A549 treated with GW870086 at 1 μM for 4 hours (cell line): ENCODE measurements at places on chromosomes 7 and 10. TPM values are rescaled to one million over a fixed set of nuclear protein-coding genes. Genes with fewer than 3 reads are reported as not detected.

GNA12 gene
- total RNA-seq, result 37.0 to 46.0 TPM (median 42.1 TPM) in 5 replicates

OR2A1 gene
- total RNA-seq, result not detected in 5 replicates

LEP gene
- total RNA-seq, result not detected in 5 replicates

NRG3 gene
- not detected in 5 replicates for total RNA-seq

TMEM130 gene
- 0.27 to 0.57 TPM (median 0.31 TPM) in 5 replicates for total RNA-seq

CLDN3 gene
- total RNA-seq, result 2.1 to 5.3 TPM (median 3.0 TPM) in 5 replicates

HEPACAM2 gene
- not detected in 5 replicates for total RNA-seq

RASSF4 gene
- total RNA-seq, result 1.6 to 2.8 TPM (median 1.9 TPM) in 5 replicates

ASAH2 gene
- total RNA-seq, result 0.38 to 5.0 TPM (median 2.9 TPM) in 5 replicates

SORBS1 gene
- 0.42 to 0.93 TPM (median 0.50 TPM) in 5 replicates for total RNA-seq

ELN gene
- total RNA-seq, result 0.06 to 0.16 TPM (median 0.08 TPM) in 5 replicates

PODXL gene
- total RNA-seq, result 26.2 to 41.4 TPM (median 35.9 TPM) in 5 replicates

DPP6 gene
- total RNA-seq, result 0.26 TPM in 1 of 5 replicates, not detected in the others

NODAL gene
- total RNA-seq, result not detected in 5 replicates

GDF2 gene
- not detected in 5 replicates for total RNA-seq

MMD2 gene
- total RNA-seq, result not detected in 5 replicates

TSPAN33 gene
- total RNA-seq, result 4.6 to 6.8 TPM (median 6.5 TPM) in 5 replicates

ADRA2A gene
- total RNA-seq, result 0.03 to 0.14 TPM (median 0.07 TPM) in 5 replicates

GLI3 gene
- 0.07 to 0.34 TPM (median 0.08 TPM) in 5 replicates for total RNA-seq

RELN gene
- total RNA-seq, result 0.01 to 0.21 TPM (median 0.02 TPM) in 3 of 5 replicates, not detected in the others

PRSS37 gene
- total RNA-seq, result not detected in 5 replicates

TCAF2 gene
- total RNA-seq, result 0.61 to 1.1 TPM (median 0.81 TPM) in 5 replicates
